CD4-positive, CD25-positive, alpha-beta regulatory T cell (primary cell): ENCODE measurements at places on chromosomes 12 and 14. TPM values are rescaled to one million over a fixed set of nuclear protein-coding genes. Genes with fewer than 3 reads are reported as not detected.

The AKAP6 gene
- 0.47 TPM for total RNA-seq

DNA sequence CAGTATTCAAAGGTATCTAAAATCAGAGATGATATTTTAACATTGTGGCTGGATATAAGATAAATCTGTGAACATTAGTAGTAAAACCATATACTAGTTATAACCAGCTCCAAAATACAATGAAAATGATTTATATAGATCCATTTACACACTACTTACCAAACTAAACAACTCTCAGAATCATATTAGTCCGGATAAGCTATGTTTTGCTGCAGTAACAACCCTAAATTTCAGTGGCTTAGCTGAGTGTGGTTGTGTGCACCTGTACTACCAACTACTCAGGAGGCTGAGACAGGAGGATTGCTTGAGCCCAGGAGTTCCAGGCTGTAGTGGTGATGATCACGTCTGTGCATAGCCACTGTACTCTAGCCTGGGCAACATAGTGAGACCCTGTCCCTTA, 23.8 kb downstream of the ZDHHC17 start:
- DNase-seq, result no peak

DNA sequence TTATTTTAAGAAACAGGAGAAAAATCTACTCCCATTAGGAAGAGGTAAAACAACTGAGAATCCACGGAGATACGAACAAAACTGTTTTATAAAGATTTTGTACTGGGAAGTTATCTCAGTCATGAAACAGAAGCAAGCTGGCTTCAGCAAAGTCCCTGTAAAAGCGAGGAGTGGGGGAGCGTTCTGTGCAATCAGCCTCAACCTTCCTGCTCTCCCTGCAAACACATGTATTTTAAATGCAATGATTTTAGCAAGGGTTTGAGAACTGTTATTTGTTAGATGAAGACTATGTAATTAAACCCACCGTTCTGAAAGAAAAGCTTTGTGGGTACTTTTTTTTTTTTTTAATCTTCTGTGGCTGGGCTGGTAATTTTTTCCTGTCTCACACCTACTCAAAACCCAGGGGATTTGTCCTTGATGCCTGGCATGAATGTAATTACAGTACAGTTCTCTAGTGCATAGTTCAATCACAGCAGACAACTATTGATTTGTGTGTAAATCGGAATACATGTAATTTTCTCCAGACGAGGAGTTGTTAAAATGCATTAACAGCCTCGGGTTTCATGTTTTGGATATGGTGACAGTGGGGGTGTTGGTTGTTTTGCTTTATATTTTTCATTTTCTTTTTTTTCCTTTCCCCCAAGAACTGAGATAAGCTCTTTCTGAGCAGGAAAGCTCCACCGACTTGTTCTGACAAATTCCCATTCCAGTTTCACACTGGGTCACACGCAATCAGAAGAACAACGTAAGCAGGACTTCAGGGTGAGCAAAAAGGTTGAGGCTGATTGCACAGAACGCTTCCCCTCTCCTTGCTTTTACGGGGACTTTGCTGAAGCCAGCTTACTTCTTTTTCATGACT, 153.6 kb downstream of the PHLDA1 start:
- no peak for DNase-seq

- DNase-seq, result no peak
Measured at GRCh38 chr12:69689638-69690037, 9.5 kb downstream of the BEST3 start.

GRCh38 chr12:2341871-2342270, 289.1 kb downstream of the CACNA1C start:
- no peak for DNase-seq

DNA sequence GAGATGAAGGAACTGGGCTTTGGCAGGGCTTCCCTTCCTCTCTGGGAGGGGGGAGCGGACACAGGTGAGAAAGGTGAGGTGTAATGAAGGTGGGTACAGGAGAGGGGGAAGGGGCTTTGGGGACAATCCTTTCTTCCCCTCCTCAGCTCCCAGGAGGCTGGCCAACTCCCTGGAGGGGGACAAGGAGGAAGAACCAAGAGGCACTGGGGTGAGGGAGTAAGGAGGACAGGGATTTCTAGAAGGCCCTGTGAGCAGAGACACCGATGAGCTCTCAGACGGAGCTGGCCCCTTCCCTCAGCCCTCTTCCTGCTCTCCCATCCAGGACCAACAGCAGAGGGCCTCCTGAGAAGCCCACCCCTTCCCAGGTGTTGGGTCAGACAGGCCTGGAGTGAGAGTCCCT, 53.4 kb downstream of the PLEKHG3 start:
- no peak for DNase-seq
